ENCODE measurements at places on chromosomes 2 and 18.

GRCh38 chr2:64931246-64932115 is 57.7 kb upstream of the SLC1A4 start:
- DNase-seq, result no peak

DNA sequence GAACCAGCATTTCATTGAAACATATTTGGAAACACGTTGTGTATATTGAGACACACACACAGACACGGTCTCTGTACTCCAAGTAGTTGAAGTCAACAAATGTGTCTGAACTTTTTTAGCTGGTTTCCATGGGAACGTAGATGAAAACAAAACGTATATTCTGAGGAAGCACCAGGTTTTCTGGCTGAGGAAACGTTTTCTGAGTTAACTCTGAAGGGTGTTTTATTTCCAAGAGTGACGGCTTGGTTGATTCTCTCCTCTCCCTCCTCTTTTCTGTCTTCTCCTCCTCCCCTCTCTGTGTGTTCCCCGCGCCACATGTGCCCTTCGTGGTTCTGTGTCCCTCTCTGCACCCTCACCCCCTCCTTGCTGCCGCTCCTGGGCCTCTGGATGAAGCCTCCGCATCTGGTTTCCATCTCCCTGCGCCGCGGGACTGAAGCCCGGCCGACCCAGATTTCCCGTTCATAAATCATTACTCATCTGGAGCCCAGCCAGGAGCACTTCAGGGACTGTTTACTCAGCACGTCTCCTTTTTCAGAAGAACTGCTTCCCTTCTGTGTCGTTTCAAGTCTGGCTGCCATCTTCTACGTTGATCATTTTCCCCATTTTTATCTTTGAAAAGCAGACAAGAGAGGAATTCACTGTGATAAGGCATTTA is 122.7 kb downstream of the COL6A3 start:
- peak; percentile 95 for DNase-seq

DNA sequence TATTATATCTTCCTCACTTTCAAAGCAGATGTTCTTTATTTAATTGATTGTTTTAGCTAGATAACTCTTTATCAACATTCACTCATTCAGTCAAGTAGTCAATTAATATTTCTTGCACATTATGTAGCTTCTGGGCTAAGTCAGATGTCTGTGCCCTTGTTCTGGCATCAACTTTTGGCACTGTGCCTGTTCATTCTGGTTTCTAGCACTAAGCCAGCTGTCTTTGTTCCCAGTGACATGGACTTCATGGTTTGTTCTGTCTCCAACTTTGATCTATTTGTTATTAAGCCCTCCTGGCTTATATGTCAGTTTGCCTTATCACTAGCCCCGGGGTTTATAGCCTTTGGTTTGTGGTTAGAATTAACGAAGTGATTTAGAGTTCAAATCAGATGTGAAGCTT is 247.9 kb upstream of the SYT4 start:
- peak; percentile 1 for DNase-seq

GRCh38 chr2:110113961-110114591 is 1.5 kb downstream of the MALL start:
- DNase-seq, result peak; percentile 86

DNA sequence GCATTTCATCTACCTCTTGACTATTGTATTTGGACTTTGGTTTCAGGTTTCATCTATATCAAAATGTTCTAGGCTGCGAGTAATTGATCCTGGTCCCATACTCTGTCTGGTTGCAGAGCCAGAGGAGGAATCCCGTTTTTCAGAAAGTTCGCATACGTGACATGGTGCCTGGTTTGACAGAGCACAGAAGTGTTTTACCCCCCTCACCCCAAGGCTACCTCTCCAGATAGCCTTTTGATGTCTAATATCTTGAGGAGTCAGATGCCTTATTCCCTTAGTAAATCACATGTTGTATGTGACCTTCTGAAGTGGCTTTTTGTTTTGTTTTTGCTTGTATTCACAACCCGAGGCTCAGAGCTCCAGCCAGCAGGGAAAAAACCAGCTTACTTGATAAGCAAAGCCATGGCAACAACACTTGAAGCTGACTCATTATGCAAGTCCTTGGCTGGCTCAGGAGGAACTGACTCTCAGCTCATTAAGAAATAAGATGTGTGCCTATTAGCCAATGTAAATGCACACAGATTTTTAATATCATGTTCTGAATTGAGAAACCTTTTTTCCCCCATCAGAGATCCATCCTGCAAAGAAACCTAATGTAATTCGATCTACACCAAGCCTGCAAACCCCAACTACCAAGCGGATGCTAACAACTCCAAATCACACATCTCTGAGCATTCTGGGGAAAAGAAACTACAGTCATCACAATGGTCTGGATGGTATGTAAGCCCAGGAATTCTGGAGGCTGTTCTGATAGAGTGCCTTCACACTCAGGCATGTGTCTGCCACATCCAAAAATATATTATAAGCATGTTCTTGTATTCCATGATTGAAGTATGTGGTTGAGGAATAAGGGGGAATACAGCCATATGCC is 41.4 kb downstream of the OXER1 start:
- peak; percentile 86 for DNase-seq

GRCh38 chr2:204663816-204664425 is 118.6 kb downstream of the PARD3B start:
- no peak for DNase-seq

DNA sequence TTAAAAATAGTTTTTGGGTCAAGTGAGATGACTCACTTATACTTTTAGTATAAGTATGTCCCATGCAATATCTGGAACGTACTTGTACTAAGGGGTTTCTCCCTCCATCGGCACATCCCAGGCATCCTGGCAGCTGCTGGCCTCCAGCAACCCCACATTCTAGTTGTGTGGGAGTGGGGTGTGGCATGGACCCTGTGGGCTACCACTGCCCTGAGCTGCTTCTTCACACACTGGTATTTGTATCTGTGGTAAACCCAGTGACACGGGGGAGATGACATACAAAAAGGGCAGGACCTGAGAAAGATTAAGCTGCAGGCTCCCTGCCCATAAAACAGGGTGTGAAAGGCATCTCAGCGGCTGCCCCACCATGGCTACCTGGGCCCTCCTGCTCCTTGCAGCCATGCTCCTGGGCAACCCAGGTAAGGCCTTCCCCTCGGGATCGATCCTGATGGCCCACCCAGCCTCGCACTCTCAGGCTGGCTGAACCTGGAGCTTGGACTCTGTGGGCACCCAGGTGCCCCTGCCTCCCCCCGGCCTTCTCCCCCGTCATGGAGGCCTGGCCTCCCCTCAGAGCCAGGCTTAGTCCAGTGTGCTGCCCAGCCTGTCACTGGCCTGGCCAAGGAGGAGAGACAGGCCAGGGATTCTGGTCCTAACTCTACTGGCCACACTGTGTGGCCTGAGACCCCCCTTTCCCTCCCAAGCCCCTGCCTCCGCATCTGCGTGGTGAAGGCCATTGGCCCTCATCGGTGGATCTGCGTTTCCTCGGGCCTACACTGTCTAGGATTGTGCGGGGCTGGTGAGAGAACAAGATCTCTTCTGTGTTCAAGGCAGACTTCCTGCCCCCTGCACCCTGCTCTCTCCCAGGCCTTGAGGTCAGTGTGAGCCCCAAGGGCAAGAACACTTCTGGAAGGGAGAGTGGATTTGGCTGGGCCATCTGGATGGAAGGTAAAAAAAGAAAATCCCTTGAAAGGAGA is at the start of gene GNLY:
Gene GNLY, plus strand, starts transcription at position 307 of the 974 bp plus-strand sequence. Its CDS starts 61 bp downstream, at position 368.
- no peak for DNase-seq

DNA sequence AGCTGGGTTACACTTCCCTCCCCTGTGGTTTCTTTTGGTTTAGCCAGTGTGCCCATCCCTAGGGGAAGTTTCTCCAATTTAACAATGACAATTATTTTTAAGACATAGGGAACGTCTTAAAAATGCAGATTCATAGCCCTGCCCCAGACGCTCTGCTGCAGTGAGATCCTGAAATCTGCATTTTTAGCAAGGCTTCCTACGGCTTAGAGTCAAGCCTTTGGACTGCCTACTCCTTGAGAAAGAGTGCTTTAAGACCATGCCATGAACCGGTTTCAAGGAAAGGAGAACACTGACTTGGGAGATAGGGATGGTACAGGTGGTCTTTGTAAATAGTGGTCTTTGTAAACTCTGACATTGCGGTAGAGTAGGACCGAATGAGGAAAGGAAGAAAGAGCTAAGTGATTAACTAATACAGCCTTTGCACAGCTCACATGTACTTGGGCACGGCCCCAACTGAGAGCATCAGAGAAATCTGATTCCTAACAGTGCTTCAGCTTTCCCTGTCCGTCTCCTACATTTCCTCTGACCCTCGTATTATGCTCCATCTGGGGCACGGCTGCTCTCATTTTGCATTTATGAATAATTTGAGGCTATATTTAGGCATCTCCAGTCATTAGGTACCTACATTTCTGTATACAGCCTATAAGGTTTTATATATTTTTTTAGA is 217.6 kb upstream of the TANK start:
- DNase-seq, result no peak

GRCh38 chr2:26448651-26449050 is 29.3 kb downstream of the OTOF start:
- DNase-seq, result no peak

DNA sequence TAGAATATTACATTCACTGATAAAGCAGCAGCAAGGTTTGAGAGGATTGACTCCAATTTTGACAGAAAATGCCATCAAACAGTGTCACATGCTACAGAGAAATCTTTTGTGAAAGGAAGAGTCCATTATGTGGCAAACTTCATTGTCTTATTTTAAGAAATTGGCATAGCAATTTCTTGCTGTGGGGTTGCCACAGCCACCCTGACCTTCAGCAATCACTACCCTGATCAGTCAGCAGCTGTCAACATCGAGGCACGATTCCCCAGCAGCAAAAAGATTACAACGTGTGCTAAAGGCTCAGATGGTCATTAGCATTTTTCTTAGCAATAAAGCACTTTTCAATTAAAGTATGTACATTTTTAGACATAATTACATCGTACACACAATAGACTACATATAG is 74.7 kb downstream of the PRKCE start:
- no peak for DNase-seq

DNA sequence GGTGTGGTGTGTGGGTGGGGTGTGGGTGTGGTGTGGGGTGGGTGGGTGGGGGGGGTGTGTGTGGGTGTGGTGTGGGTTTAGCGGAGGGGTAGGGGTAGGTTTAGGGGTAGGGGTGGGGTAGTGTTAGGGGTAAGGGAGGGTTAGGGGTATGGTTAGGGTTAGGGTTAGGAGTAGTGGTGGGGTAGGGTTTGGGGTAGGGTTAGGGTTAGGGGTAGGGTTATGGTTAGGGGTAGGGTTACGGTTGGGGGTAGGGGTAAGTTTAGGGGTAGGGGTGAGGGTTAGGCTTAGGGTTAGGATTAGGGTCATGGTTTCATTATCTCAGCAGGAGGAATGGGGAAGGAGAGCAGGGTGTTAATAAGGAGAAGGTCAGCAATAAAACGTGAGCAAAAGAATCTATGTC is 11.3 kb upstream of the PARD6G start:
- no peak for DNase-seq

GRCh38 chr2:120331903-120332302 is 14.0 kb upstream of the INHBB start:
- DNase-seq, result no peak

- peak; percentile 43 for DNase-seq
These were observed 37.4 kb upstream of the RAPGEF4 start for GRCh38 chr2:172698041-172698863.

DNA sequence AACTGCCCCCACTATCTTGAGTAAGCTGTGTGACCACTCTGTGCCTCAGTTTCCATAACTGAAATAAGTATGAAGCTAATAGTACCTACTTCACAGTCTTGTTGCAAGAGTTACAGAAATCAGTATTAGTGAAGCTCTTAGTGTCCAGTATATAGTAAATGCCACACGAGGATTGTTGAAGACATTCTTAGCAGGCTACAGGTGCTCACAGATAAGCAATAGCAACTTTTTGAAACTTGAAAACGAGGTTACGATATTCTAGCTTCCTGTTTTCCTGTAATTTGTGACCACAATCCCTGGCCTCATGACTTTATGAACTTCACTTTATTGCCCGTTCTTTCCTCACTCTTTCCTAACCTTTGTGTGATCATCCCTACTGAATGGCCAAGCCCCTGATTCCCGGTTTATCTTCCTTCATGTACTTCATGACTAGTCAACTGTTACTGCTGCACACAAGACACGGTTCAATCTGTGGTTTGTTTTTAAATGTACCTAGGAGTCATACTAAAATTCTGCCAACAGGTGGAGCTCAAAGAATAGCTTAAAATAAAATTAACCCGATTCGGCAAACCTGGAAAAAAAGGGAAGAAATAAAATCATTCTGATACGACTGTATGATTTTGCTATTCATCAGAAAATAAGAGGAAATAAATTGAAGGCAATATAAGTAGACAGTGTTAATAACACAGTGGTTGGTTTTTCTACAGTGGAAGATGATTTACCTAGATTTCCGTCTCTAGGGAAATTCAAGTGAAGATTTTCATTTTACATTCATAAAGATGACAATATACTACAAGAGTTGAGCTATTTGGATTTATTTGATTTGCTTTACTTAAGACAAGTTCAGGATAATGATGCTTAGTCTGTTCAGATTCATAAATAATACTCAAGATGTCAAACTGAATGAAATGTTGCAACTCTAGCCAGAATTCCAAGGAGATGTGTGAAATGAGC is 38.1 kb upstream of the STAT1 start:
- peak; percentile 62 for DNase-seq

GRCh38 chr2:163670929-163671328 is 64.9 kb downstream of the FIGN start:
- no peak for DNase-seq

GRCh38 chr2:75320898-75321598 is 121.7 kb upstream of the TACR1 start:
- DNase-seq, result no peak

DNA sequence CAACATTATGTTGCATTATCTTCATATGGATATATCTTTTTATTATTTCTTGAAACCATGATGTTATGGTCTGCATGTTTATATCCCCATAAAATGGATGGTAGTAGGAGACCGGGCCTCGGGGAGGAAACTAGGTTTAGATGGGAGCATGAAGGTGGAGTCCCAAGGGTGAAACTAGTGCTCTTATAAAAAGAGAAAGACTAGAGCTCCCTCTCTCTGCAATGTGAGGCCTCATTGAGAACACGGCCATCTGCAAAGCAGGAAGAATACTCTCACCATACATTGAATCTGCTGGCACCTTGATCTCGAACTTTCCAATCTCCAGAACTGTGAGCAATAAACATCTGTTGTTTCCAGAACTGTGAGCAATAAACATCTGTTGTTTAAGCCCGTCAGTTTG is 64.0 kb downstream of the NXPH2 start:
- no peak for DNase-seq

GRCh38 chr18:36461551-36461987 is 164.1 kb downstream of the FHOD3 start:
- DNase-seq, result no peak
